ENCODE measurements at places on chromosomes 12 and 14.

DNA sequence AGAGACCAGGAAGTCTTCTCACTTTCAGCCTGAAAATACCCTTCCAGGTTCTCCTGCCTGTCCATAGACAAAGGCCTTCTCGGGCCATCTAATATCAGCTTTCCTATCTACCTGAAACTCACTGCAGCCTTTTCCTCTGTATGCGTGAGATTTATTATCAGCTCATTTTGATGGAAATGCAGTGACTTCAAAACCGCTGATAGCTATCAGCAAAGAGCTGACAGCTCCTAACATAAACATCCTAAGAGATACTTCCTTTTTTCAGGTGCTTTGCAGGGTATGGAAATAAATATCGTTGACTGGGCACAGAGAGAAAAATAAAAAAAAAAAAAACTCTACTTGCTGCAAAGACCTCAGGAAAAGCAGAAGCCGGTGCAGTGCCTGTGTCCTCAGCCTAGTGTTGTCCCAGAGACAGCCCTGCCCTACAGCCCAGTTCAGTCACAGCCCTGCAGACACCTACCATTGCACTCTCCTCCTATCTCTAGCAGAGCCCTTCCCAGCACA, 215.0 kb upstream of the EGLN3 start:
- no peak for DNase-seq

DNA sequence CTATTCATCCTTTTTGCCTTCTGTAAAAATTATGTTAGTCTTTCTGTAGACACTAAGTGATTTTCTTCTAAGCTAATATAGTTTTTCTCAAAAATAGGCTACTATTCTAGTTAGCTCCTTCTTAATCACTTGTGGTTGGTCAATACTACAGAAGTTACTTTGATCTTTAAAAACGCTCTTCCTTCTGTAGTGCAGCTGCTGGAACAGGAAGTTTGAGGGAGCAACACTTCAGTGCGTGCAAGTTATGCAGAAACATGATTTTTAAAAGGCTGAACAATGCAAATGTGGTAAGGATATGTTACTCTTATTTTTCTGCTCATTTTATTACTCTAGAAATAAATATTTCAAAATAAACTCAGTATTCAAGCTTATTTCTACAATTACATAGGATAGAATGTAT, 11.1 kb upstream of the RERGL start:
- DNase-seq, result no peak

GRCh38 chr14:69989622-69990021, 110.4 kb downstream of the SMOC1 start:
- no peak for DNase-seq

DNA sequence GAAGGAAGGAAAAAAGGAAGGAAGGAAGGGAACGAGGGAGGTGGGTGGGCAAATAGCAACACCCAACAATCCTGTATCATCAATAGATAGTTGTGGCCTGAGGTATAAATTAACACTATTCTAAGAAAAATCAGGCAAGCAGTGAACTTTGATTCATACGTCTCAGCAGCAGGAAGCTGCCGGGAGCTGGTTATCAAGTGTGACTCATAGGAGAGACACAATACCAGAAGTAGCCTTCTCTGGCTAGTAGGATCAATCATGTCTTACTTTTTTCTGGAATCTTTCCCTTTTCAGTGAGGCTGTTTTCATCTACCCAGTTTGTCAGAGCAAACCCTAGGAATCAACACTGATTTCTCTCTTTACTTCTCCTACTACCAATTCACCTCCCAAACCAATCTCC, 780.5 kb downstream of the NRXN3 start:
- no peak for DNase-seq

DNA sequence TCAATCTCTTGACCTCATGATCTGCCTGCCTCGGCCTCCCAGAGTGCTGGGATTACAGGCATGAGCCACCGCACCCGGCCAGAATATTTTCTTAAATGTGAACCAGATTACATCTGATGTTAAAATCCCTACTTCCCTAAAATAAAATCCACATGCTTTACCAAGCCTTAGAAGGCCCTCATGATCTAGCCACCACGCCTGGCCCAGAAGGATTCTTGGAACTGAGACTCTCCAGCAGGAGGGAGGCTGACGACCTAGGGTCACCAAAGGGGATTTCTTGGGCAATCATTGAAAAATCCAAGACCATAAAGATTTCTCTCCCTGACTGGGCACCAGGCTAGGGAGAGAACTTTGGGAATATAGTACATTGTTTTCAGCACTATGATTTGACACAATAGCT, 25.2 kb upstream of the RASSF3 start:
- DNase-seq, result no peak

DNA sequence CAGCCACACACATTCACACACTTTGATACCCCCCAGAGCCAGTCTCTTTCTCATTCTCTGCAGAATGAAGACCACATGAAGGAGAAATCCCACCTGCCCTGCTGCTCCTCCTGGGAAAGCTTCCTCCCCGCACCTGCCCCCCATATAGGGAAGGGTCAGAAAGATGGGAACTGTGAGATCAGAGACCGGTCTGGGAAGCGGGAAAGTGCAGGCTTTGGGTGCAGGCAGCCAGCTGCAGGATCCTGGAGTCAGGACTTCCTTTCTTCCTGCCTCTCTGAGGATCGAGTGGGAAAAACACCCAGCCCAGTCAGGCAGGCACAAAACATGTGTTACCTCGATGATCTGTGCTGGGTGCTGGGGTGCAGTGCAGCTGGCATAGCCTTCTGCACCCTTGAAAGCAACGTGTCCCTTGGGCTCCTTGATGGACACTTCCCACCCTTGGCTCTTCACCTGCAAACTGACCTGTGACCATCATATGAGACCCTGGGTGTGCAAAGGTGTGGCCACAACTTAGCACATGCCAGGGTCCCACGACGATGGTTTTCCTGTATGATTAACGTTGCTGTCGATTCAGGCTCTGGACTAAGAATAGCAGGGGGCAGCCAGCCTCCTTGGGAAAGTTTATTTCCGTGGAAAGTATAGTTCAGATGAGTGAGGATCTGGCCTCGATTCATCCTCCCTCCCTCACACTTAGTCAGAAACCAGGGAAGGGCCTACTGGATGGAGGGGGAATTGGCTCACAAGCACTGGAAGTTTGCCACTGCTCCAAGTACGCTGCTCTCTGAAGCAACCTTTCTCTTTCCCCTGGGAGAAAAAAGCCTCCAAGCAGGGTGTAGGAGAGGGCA, 105.4 kb upstream of the MED13L start:
- DNase-seq, result no peak

DNA sequence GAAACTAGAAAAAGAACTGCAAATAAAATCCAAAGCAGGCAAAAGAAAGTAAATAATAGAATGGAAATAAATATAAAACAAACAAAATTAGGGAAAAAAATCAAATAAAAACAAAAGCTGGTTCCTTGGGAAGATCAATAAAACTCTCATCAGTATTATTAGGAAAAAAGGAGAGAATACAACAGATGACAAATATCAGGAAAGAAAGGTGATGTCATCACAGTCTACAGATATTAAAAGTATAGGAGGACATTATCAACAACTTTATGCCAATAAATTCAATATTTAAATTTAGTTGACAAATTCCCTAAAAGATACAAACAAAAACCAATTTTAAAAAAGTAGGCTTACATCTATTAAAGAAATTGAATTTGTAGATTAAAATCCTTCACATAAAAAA, 107.4 kb upstream of the FOXN3 start:
- no peak for DNase-seq

DNA sequence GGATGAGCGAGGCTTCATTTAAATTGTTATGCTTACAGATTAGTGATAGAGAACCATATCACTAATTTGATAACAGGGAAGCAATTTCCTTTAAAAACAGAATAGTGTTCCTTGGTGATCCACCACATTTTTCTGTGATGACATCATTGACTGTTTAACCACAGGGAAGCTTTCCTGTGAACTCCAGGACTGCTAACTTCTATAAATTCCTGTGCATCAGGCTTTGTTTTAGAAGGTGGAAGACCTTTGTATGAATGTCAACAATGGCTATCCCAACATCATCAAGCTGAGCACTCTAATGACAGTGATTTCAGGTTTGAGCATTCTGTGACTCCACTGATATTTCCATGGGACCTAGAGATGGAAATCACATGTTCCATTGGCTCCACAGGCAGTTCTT, 177.1 kb downstream of the RMST start:
- DNase-seq, result no peak

DNA sequence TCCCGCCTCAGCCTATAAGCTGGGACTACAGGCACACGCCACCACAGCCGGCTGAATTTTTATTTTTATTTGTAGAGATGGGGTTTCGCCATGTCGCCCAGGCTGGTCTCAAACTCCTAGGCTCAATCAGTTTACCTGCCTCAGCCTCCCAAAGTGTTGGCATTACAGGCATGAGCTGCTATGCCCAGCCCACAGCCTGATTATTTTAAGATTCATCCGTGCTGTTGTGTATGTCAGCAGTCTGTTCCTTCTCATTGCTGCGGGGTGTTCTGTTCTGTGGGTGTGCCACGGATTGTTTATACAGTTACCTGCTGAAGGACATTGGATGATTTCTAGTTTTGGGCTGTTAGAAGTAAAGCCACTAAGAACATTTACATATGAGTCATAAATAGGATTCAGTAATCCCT, 9.6 kb upstream of the EP400 start:
- DNase-seq, result no peak
